ENCODE measurements at places on chromosomes 1 and 21.

- DNase-seq = no peak
Observed at GRCh38 chr1:71046891-71047634, 553 bp downstream of the PTGER3 start.

DNA sequence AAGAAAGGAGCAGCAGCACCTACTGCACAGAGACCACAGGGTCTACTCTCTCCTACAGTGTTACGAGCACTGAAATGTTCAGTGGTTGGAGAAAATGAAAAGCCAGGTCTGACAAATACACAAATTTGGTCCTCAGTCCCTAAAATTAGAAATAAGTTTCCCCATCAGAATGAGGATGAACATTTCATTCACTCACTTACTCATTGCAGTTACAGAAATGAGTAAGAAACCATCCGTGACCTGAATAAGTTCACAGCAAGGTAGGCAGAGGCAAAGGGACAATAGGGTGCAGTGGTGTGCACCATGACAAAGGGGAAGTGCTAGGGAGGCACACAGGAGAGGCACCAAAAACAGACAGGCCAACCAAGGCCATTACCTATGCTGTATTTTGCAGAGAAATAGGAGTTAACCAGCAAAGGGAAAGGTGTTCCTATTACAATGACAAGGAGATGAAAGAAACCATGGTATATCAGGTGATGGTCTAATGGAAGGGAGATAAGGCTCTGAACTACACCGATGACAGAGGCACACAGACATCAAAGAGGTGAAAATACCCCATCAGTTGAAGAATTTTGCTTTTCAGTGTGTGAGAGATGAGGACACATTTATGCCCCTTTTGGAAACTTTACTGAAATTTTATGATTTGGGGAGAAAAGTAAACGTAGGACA lies 29.4 kb downstream of the VAV3 start:
- DNase-seq = peak; percentile 88

DNA sequence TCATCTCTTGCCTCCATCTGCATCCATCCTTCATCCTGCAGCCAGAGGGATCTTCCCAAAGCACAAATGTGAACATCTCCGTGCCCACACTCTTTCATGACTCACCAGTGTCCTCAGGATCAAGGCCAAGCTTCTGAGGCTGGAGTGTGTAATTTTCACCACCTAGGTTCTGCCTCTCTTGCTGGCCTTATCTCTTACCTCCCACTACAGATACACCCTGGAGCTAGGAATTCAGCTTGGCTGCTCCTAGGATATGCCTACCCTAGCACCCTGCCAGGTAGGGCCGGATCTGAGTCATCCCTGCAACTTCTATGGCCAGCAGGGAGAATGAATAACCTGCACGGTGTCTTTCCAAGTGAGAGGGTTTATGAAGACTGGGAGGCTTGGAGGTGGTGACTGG lies 208.7 kb upstream of the CSF3R start:
- no peak for DNase-seq

DNA sequence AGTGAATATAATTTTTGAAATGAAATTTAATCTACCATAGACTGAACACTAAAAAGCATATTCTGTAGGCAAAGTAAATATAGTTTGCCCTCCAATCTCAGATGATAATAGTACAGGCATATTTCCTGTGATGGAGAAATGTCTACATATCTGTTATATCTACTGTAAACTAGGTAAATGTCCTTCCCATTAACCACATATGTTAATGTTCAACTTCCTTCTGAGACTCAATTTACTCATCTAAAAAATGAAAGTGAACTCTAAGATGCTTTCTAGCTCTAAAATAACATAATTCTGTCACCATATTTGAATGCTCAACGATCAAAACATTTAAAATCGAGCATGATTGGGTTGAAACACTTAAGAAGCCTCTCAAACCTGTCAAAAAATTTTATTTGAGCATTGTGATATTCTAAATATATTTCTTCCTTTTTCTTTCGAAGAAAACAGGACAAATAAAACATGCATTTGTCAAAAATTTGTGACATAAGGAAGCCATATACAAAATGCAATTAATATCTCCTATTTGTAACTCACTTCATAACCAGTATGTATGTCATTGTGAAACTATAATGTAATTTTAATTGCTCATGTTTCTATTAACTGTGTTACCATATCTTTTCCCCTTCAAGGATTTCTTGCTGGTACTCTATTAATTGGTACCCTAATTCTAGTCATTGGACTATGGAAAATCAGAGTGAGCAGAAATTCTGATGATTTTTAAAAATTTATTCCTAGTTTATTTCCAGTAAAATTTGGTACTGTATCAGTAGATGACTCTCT lies 34.2 kb downstream of the CD55 start:
- no peak for DNase-seq

GRCh38 chr1:65792669-65793358 lies at the start of gene PDE4B:
PDE4B (plus strand) TSS chr1:65792895.
- no peak for DNase-seq

DNA sequence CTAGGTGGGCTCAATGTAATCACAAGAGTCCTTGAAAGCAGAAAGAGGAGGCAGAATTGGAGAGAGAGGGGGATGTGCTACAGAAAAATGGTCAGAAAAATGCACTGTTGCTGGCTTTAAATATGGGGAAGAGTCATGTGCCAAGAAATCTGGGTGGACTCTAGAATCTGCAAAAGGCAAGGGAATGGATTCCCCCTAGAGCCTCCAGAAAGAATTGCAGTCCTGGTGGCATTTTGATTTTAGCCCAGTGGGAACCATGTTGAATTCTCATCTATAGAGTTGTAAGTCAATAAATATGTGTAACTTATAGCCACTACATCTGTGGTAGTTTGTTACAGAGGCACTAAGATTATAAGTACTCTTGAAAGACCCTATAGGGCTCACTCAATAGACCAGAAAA lies 210.3 kb downstream of the ASTN1 start:
- DNase-seq = no peak

DNA sequence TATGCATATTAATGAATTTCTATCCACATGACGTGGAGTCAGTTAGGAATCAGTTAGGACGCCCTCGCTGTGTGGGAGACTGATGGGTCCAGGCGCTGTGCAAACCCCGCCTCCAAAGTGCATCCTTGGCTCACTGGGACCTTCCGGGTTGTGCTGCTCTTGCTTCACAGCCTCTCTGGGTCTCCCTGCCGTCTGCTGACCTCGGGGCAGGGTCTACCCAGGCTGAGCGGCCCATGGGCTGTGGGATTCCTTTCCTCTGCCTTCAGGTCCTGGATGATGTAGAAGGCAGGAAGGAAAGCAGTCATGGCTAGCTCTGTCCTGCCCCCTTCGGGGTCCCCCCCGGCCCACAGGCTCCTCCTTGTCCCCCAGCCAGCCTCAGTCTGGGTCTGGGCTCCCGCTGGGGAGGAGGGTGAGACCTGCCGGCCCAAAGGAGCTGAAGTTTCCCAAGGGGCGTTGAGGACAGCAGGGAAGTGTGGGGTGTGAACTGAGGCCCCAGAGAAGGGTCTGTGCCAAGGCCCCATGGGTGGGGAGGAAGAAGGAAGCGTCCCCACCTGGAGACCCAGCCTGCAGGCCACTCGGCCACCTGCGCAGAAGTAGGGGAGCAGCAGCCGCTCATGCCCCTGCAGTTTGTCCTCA lies 24.6 kb upstream of the CDK11A start:
- no peak for DNase-seq

GRCh38 chr1:99808391-99809115 lies 41.6 kb upstream of the AGL start:
- peak; percentile 77 for DNase-seq

DNA sequence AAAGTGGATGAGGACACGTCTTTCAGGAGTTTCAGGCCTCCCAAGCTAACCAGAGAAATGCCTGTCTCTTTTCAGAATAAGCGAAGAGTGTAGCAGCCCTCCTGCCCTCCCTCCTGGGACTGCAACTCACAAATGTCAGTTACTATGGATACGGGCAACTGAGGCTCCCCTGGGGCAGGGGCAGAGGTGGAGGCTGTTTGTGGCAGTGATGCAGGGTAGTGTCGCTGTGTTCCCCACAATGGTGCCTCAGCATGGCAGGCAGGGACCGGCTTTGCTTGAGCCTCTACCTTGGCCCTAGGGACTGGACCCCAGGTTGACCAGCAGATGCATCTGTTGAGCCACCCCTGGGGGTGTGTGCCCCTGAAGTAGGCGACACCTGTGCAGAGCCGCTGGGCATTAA lies 10.2 kb downstream of the NFASC start:
- DNase-seq = no peak

DNA sequence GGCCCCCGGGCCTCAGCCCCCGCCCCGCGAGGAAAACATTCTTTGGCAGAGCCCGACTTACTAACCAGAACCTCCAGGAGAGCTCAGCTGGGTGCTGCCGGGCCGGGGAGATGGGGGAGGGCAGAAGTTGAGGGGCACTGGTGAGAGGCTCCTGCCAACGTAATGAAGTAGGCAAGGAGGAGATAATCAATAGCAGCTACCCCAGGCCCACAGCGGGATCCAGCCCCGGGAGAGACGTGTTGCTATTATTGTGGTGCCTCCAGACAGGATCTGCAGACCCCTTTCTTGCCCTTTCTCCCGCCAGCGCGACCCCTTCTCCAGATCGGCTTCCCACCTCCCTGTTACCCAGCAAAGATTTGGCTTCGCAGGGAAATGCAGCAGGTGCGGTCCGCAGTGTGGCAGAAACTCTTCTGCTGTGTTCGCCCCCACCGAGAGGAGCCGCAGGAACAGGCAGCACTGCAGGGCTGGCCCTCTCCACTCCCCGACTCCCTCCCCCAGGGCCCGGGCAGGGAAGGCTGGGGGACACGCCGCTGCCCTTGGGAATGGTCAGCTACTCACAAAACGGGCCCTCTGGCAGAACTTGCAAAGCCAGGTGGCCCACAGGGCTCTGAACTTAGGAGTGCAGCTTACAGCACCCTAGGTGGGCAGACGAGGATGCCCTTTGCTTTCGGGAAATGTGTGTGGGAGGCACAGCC lies 1.5 kb upstream of the KCNA2 start:
- no peak for DNase-seq

GRCh38 chr1:83026745-83027144 lies 972.2 kb downstream of the TTLL7 start:
- DNase-seq = peak; percentile 3

DNA sequence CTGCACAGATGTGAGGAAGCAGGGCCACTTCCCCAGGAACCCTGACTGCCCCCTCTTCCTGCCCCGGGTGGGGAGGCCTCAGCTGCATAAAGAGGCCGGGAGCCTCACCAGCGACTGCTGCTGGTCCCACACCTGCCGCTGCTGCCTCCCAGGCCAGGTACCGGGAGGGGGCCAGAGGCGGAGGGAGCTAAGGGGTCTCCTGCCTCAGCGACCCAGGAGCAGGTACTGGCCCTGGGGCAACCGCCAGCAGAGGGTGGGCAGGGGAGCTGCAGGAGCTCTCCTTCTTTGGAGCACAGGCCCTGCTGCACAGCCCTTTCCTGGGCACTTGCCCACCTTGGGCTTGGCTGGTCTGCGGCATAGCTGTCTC lies 6.8 kb downstream of the GJC2 start:
- DNase-seq = no peak

- DNase-seq = no peak
Observed at GRCh38 chr1:195766709-195767108, 841.5 kb downstream of the KCNT2 start.

GRCh38 chr1:166489670-166490436 lies 323.1 kb upstream of the FAM78B start:
- peak; percentile 83 for DNase-seq

DNA sequence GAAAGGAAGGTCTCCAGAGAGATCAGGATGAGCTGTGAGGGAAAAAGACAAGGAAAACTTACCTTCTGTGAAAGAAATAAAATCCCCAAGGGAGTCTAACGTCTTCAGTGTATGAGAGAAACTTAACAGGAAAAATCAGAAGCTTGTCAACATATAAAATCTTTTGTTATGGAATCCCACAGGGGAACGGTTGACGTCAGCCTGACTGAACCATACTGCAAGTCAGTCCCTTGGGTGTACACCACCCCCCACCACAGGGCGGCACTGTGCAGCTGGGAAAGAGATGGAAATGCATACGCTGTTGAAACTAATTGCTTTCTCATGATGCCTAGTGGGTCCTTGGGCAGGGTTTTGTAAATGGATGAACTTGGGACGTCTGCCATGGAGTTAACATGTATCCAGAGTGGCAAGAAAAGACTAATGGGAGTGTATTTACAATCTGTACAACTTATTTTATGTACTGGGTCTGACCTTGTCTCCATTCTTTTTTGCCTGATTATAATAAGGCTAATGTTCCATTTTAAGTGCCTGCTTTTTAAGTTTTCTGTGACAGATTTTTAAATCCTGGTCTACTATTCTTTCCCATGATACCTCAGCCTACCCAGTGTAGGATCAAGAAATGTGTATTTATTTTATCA lies 22.7 kb downstream of the UTP25 start:
- peak; percentile 37 for DNase-seq

DNA sequence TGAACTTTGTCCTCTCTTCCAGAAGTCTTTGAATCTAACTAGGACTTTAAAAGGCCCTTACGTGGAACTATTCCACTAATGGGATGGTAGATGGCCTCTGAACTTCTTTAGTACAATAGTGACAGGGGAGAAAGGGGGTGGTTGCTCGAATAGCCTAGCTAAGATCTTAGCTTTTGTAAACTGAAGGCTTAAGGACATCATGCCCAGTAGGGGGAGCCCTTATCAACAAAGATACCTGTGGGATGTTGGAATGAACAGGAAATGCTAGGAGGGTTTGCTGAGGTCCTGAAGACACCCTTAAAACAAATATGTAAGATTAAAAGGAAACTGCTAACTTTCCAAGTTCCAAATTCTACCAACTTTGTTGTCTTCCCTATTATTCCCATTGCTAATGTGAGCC lies 33.2 kb downstream of the NHLH2 start:
- DNase-seq = peak; percentile 65

DNA sequence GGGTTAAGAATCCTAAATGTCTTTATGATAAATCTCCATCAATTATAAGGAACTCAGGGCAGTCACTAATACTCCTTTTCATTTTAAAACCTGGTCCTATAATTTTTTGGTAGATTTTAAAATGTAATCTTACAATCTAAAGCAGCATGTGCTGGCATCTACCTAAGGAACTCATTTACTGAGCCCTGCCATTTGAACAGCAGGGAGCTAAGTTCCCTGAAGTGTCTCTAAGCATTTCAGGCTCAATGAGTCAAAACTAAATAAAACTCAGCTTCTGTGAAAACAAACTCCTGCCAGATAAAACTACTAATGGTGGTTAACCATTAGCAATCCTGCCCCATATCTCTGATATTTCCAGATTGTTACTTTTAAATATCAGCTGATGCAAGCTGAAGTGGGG lies 1371.8 kb upstream of the PRMT6 start:
- no peak for DNase-seq

- DNase-seq = no peak
Observed at GRCh38 chr1:17404820-17405219, 32.8 kb downstream of the PADI6 start.

DNA sequence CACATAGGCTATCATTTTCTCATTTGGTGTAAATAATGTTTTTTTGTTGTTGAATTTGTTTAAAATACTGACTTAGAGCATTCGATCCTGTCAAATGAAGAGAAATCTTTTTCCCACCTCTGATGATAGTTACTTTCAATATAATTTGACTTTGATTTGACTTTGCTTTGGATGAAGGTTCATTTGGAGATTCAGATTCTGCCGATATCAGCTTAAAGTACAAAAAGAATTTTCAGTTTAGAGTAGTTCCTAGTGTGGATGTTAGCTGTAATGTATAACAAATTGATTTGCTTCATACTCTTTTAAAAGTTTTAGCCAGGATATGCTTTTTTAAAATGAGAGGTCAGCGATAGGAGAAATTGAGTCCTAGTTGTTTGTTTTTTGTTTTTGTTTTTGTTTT lies 9.9 kb downstream of the STX12 start:
- DNase-seq = no peak
